ENCODE measurements at places on chromosomes 2 and 18. TPM values are rescaled to one million over a fixed set of nuclear protein-coding genes. Genes with fewer than 3 reads are reported as not detected.

GRCh38 chr2:96147593-96148201 lies 2.5 kb upstream of the DUSP2 start:
- no peak for DNase-seq

DNA sequence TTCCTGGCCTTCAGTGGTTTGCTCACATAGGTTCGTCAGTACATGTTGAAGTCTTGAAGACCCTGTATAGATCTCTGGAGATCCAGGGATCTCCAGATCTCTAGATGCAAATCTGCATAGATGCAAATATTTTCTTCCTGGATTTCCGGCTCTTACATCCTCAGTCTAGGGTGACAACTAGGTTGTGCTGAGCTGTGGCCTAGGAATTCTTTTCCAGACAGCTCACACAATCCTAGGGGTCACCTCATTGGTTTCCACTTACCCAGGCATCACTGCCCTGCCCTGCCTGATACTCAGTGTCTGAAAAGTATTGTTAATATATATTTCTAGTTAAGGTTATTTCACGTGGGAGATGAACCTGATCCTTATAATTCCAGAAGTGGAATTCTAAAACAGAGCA lies 105.1 kb upstream of the TTC27 start:
- DNase-seq: no peak

GRCh38 chr2:231300020-231300721 lies 95.3 kb upstream of the B3GNT7 start:
- DNase-seq: no peak

- DNase-seq: no peak
These were observed 22.2 kb downstream of the METAP1D start for GRCh38 chr2:172021955-172022354.

NDC80 gene
- polyA plus RNA-seq: 11.8 TPM

DCDC2C gene
- polyA plus RNA-seq: 0.33 TPM
